ELF-1 (cell line): ENCODE measurements at places on chromosomes 12 and 14.

- DNase-seq = peak; percentile 66
Observed at GRCh38 chr14:76977793-76978720, 50.5 kb downstream of the IRF2BPL start.

DNA sequence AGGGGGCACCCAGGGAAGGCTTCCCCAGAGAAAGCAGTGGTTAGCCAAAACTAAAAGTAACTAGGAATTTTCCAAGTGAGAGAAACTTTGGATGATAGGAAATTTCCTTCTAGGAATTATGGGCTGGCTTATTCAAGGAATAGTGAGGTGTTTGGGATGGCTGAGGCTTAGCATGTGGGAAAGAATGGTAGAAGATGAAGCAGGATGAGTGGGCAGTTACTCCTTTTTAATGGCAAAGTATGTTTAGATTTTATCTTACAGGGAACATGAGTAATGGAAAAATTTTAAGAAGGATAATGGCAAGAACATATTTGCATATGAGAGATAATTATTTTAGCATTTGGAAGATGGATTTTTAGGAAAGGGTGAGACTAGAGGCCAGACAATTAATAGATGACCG is 197.6 kb downstream of the SLC38A4 start:
- no peak for DNase-seq

- no peak for DNase-seq
Observed at GRCh38 chr12:75505706-75506312, 5.6 kb downstream of the KRR1 start.

GRCh38 chr14:81144824-81145603 is 75.7 kb downstream of the GTF2A1 start:
- DNase-seq = no peak

DNA sequence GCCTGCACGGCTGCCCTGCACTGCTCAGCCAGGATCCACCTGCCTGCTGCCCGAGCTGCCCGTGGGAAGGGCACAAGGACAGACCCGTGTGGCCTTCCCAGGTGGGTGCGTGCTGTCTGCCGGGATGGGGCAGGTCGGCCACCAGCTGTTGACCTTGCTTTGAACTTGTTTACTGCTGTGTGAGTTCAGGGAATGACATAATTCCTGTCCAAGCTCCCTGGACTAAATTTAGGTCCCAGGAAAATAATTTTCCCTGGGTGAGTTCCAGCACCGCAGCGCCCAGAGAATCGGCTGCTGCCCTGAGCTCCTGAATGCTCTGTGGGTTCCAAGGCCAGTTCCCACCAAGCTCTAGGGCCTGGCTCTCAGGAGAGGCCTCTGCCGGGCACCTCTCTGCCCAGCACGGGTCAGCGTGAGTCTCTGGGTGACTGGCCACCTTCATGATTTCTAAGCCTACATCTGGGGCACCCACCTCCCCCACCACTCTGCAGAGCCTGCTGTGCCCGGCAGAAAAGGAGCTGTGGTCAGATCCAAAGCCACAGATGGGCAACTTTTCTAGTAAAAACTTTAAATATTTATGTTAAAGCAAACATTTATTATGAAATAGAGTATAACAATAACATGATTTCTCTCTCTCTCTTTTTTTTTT is 27.2 kb upstream of the MLXIP start:
- DNase-seq = no peak

DNA sequence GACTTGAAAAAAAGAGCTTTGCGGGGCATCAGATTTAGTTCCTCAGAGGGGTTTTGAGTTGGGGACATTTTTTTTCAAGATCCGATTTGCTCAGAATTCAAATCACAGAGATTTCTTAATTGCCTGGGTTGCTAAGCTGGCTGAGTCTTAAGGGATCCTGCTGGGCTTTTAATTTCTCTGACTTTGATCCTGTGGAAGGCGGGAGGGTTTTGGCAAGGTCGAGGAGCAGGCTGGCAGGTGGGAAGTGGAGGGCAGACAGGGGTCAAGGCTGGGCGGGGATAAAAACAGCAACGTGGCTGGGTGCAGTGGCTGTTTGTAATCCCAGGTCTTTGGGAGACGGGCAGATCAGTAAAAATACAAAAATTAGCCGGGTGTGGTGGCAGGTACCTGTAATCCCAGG is 33.5 kb upstream of the CCDC63 start:
- peak; percentile 58 for DNase-seq

DNA sequence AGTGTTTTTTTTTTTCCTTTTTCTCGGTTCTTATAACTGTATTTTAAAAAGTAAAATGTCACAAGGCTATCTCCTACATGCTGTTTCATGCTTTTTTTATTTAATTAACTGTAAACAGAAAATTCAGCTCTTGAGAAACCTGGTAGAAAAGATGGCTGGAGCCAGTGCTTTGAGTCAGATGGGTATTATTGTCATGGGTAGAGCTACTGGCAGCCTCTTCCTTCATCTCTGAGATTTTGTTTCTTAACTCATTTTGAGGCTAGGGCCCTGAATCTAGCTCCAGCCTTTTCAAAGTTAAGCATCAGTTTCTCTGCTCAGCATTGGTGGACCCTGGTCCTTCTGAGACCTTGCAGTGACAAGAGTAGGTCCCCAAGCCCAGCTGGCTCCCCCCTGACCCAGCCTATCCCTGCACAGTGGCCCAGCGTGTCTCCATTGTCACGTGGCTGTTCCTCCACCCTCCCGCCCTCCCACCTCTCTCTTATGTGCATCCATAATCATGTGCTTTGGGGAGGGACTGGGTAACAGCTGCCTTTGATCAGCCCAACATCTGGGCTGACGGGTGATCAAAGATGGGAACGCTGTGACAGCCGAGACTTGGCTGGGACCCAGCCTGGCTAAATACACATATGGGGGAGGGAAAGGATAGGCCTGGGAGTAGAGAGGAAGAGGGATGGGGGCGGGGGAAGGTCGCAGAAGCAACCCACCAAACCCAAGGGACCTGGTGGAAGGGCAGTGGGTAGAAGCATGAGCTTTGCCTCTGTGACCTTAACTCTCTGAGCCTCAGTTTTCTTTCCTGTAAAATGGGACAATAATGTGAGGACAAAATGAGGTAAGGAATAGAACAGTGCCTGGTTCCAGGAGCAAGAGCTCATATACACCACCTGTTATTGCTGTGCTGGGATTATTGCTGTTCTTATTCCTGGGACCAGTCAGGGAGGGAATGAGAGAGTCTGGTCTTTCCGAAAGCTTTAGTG is 24.4 kb upstream of the RBM19 start:
- DNase-seq = peak; percentile 32

DNA sequence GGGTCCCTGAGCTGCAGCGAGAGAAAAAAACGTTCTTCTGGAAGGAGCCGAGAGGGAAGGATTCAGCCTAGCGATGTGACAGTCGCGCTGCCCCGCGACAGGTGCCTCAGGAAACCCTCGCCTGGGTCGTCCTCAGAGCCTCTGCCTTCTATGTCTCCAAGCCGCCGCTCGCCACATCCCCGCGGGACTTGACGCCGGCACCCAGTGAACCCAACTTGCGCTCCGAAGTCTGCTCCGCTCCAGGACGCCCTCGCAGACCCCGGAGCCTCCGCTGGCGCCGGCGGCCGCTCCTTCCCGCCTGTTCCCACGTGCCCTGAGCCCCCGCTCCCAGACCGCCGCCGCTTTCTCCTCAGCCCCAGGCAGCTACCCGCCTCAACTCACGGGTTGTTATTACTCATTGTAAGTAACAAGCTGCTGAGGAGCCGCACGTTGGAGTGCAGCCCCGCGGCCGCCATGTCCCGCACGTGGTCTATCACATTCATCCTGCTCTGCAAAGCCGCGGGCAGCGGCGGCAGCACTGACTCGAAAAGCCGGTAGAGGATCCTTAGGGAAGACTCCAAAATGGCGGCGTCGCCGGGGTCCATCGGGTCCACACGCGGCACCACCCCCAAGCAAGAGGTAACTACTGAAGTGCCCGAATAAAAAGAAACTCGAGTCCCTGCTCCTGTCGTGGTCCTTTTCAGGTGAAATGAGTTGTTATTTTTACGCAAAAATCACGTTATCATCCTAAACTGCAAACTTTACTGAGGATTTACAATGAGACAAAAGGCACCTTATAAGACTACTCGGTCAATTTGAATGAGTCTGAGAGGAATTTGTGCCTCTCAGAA is at the start of gene ANAPC7:
Gene ANAPC7 (minus strand): TSS at position 563 of the 830 bp plus-strand sequence. CDS start 81 bp downstream, at position 482.
- peak; percentile 94 for DNase-seq

- DNase-seq = no peak
Observed at GRCh38 chr14:22602862-22603261, 4.8 kb downstream of the ABHD4 start.

GRCh38 chr12:82290415-82290814 is 67.8 kb downstream of the CCDC59 start:
- no peak for DNase-seq

- DNase-seq = no peak
Observed at GRCh38 chr12:6080149-6081045, 44.1 kb downstream of the VWF start.

- DNase-seq = no peak
Observed at GRCh38 chr12:3363608-3364007, 127.4 kb upstream of the PRMT8 start.

DNA sequence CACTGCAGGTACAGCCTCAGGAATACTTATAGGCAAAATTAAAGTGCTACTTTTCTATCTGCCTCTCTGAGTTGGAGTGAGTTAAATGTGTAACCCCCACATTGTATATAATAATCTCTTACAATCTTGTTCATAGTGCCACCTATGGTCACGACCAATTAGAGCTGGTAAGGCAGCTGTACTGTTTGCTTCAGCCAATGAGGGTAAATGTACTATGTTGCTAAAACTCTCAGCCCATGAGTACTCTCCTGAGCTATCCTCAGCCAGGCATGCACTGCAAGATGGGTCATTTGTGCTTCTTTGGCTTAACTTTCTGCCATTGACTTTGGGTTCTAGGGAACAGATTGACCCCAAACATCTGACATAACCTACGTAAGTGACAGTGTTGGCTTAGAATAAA is 15.0 kb upstream of the MDM2 start:
- peak; percentile 65 for DNase-seq

DNA sequence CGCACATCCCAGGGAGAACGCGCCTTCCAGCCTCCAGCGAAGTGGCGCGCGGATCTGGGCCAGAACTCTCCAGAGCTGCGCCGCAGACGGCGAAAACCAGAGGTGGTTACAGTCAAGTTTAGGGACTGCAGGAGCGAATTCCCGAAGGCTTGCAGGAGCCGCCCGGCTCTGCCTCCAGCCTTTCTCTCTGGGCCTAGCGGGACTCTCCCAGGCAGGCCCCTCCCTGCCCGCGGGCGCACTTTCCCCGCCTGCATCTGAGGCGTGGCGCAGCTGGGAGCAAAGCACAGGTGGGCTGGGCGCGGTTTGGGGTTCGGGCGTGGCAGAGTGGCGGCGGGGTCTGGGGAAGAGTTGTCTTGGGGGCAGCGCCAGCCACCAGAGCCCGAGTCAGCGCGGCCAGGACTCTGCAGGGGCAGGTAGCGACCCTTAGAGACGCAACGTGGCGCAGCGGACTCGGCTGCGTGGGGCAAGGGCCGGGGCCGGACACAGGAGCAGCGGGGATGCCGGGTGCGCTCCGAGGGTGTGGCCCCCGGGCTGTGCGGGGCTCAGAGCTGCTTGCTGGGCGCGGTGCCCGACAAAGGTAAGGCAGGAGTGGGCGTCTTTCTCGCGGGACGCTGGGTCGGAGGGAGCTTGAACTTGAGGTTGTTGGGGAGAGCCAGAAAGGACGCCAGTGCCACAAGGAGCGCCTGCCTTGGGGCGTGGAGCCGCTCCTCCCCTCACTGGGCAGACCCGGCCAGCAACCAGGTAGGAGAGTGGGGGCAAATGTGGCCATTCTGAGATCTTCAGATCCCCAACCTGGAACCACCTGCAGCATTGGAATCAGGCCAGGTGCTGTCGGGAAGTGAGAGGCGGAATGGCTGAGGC is 1126.0 kb downstream of the AACS start:
- peak; percentile 74 for DNase-seq

DNA sequence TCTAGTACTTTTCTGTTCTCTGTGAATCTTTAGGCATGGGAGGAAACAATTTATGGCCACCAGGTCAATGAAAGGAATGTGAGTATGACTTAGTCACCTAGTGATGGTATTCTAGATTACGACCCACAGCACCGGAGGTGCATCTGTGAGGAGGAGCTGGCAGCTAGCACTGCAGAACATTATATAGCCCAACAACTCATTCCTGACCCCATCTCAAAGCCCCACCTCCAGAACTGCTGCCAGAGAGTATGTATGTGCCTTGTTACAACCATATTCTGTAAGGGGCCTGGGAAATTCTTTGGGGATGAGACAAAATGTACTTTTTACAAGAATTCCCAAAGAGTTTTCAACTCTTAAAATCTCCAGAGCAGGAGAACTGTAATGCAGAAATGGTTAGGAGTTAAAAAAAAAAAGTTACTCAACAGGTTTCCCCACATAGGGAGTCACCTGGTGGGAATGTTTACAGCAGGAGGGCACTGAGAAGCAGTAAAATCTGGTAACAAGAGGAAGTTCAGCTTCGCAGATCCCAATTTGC is 34.9 kb upstream of the CERS5 start:
- DNase-seq = peak; percentile 80

DNA sequence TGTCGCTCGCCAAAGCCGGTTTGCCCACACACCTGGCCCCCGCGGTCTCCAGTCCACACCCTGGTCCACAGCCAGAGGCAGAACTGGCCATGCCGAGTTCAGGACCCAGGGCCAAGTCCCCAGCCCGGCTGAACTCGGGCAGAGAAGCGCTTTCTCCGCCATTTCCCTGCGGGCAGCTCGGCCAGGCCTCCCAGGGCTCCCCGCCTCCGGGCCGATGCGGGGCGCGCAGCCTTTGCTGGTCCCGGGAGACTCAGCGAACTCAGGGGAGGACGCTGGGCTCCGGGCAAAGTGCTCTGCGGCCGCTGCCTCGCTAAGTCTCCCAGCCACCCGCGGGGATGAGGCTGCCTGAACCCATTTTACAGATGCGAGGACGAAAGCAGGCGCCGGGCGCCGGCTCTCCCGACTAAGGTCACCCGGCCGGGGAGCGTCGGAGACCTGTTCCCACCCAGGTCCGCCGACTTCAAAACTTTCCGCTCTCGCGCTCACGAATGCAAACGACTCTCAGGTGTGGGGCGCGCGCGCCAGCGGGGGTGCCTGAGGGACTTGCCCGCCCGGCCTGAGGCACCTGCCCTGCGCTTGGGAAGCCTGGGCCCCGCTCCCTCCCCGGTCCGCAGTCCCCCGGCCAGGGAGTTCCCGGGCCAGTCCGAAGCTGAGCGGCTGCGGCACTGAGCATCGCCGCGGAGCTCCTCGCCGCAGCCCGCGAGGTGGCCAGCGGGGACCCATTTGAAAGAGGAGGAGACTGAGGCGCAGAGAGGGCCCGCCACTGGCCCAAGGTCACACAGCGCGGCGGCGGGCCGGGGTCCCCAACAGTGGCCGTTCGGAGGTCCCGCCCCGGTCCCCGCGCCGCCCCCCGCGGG is 627 bp downstream of the TESC start:
- peak; percentile 17 for DNase-seq

DNA sequence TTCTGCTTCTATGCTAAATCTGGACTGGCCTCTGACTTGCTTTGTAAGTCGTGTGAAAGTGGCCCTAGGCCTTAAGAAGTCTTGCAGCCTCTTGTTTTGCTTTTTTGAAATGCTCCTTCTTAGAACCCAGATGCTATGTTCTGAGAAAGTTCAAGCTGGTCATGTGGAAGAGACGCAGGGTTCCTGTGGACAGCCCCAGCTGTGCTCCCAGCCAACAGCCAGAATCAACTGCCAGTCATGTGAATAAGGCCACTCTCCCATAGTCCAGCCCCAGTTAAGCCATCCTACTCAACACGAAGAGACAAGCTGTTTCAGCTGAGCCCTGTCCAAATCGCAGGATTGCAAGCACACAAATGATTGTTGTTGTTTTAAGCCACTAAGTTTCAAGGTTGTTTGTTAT is 37.3 kb upstream of the TBPL2 start:
- DNase-seq = no peak

GRCh38 chr12:50415899-50416479 is 15.3 kb downstream of the LARP4 start:
- no peak for DNase-seq

GRCh38 chr12:50390316-50390741 is 6.1 kb downstream of the FAM186A start:
- no peak for DNase-seq

GRCh38 chr14:100212476-100213333 is 26.2 kb upstream of the YY1 start:
- DNase-seq = no peak
